ENCODE measurements at places on chromosomes 7 and 10.

GRCh38 chr10:110181451-110181850 is 26.0 kb upstream of the MXI1 start:
- DNase-seq: no peak

DNA sequence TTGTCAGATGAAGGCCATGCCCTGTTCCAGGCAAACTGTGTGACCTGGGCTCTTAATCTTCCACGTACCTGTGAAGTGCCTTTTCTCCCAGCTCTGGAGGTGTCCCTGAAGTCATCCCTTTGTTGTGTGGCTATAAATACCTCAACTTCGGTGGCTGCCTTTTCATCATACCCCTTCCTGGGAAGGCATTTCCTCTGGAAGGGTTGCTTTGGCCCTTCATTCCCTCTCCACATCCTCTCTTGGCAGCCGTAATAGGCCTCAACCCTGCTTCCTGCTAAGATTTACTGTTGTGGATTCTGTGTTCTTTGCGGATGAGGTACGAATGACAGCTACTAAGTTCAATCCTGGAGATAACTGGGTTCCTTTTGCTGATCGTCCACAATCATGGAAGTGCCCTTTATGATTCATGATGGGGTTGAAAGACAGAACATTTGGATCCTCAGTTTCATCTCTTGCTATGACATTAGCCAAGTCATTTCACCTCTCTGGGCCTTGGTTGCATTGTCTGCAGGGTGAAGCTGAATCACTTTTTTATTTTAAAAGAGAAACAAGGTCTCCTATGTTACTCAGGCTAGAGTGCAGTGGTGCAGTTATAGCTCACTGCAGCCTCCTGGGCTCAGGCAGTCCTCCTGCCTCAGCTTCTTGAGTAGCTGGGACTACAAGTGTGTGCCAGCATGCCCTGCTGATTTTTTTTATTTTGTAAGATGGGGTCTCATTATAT is 23.6 kb downstream of the FKBP6 start:
- no peak for DNase-seq

DNA sequence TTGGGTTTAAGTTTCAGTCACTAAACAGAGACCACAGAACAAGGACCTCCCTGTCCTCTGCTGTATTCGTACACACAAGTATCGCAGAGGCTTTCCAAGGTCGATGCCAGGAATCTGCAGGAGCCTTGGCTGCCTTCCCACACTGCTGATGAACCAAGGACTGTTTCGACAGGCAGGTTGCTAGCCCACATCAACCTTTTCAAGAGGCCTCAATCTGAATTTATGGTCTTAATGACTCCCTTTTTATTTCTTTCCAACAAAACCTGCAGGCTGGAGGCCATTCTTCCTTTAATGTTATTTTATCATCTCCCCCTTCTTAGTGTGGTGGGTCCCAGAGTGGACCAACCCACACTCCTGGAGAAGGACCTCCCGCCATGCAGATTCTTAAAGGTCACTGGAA is 45.6 kb downstream of the JCAD start:
- DNase-seq: no peak

GRCh38 chr10:132689721-132690360 is 96.1 kb downstream of the NKX6-2 start:
- DNase-seq: no peak

- no peak for DNase-seq
Measured at GRCh38 chr10:129965959-129966358, 1.9 kb upstream of the EBF3 start.

GRCh38 chr7:90005836-90006235 is 148.4 kb upstream of the STEAP1 start:
- no peak for DNase-seq

DNA sequence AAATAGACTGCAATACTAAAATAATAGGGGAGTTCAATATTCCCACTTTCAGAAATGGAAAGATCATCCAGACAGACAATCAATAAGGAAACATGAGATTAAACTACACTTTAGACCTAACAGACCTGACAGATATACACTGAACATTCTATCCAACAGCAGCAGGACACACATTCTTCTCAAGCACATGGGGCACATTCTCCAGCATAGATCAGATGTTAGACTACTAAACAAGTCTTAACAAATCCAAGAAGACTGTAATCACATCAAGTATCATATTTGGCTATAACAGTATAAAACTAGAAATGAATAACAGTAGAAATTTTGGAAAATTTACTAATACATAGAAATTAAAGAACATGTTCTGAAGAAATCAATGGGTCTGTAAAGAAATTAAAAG is 458.9 kb upstream of the ANKRD30A start:
- no peak for DNase-seq

DNA sequence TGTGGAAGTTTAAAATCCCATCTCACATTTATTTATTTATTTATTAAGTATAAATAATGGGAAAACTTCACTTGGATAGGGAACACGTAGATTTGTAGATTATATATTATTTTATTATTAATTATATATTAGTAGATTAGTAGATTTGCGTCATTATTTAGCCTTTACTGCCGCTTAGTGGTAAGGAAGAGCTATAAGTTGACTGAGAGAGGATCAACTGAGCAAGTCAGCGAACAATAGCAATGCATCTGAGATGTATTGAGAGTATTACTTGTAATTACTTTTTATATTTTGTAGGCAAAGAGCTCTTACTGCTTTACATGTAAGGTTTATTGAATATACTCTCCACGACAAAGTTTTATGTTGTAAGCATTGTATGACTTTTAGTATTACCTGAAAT is 244.5 kb upstream of the ANKRD30A start:
- no peak for DNase-seq

DNA sequence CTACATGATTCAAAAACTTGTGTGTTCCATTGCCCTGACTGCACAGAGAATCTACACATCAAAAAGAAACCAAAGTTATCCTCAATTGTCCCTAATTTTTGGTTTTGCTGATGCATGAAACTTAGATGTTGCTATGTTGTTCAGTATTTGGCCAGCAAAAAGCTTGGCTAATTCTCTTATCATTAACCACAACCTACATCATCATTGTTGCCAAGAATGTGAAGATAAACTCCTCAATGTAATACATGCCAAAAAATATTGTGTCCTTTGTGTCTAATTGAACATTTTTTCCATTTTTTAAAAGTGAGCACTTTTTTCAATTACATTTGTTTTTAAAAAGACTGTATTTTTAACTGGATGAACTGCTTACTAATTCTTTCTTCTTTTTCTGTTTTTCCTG is 268.0 kb upstream of the SEMA3D start:
- no peak for DNase-seq

- DNase-seq: no peak
Measured at GRCh38 chr10:118002581-118002980, 44.2 kb downstream of the RAB11FIP2 start.

- DNase-seq: no peak
Measured at GRCh38 chr7:106944035-106944665, 79.1 kb downstream of the PIK3CG start.

DNA sequence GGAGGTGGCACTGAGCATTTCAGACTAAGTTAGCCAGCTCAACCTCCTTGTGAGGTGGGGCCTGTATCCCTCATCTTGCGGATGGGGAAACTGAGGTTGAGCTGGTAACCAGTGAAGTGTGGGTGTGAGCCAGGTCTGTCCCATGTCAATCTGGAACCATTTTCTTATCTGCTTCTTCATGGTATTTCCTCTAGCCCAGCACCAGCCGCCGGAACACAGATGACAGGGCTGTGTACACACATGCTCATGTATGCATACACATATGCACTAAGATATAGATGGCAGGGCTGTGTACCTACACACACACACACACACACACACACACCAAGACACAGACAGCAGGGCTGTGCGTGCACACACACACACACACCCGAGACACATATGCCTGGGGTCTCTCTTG is 18.5 kb downstream of the RAMP3 start:
- DNase-seq: no peak

- DNase-seq: no peak
Measured at GRCh38 chr10:31340343-31340742, 21.3 kb downstream of the ZEB1 start.

DNA sequence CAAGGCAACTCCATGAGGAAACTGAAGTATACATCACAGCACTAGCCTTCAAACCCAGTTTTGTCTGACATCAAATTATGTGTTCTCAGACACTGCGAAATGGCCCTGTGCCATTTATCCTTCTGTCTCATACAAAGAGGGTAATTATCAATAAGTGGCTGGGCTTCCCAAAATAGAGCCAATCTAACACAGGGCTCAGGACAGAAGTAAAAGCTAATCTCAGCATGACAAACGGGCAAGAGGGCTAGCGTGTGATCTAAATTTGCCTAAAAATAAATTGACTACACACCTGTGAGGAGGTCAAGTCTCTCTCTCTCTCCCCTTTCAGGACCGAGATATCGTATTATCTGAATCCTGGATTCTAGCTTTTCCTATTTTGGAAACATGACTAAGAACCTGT is 67.2 kb downstream of the DGKB start:
- no peak for DNase-seq

DNA sequence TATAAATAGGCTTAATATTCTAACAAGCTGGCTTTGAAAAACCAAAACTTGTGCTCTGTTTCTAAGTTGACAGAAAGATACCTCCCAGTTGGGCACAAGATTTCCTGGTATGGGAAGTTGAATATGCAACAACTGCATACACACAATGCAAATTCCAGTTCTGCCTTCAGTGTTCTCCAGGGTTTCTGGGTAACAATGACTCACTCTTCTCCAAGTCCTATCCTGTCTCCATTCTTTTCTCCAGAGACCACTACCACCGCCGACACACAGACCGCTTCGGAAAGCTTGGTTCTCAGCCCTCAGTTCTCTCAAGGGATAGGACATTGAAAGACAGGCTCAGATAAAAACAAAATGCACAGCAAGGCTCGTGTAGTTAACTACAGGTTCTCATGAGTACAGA is 12.2 kb downstream of the PDE1C start:
- no peak for DNase-seq

DNA sequence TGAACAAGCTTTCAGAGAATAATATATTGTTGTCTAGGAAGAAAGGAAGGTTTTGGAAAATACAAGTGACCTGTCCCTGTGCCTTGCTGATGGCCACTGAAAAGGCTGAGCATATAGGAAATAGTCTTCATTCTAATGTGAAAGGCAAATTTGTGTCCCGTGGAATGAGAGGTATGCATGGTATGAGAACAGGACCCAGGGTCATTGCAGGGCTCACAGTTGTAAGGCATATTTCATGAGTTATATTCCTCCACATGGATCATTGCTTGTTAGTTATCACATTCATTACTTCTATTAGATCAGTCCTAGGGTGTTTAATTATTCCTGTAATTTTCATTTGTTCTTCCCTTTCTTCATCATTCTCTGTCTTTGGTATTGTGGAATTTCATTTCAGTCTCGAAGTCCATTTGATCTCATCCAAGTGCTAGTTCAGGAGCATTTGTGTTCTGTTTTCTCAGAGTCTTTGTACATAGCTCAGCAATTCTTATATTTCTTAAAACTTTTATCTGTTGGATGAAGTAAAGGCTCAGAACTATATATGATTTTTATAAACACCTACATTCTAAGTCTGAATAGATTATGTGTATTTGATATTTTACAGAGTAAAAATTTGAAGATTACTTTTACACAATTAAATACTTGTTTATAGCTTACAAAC is 39.4 kb upstream of the ARHGAP21 start:
- no peak for DNase-seq

DNA sequence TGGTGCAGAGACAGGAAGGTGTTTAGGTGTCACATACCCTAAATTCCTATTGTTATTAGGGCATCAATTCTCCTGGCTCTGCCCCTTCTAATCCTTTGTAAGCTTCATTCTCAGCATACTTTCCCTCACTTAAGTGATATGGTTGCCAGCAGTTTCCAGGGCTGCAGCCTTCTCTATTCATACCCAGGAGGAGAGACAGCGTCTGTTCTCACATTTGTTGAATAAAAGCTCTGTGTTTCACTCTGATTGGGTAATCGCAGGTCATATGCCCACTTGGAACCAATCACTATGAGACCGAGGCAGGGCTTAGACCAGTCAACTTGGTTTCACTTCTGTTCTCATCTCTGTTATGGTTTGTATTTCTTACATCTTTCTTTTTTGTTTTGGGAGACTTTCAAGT is 109.6 kb upstream of the MTPN start:
- DNase-seq: no peak

DNA sequence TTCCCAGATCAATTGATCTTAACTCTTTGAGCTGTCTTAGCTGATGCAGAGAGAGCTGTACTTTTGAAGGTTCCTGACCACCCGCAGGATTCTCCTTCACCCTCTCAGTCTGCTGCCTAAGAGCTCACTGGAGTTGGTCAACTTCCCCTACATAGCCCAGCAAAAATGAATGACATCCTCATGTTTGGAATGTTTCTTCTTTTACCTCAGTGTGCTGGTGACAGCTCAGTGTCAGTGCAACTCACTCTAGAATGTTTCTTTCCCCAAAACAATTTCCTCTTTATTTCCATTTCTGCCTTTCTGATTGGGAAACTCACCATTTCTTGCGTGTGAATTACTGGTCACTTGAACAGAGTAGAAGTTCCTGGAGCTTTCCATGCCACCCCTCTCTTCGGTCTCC is 48.7 kb downstream of the LSMEM1 start:
- no peak for DNase-seq

DNA sequence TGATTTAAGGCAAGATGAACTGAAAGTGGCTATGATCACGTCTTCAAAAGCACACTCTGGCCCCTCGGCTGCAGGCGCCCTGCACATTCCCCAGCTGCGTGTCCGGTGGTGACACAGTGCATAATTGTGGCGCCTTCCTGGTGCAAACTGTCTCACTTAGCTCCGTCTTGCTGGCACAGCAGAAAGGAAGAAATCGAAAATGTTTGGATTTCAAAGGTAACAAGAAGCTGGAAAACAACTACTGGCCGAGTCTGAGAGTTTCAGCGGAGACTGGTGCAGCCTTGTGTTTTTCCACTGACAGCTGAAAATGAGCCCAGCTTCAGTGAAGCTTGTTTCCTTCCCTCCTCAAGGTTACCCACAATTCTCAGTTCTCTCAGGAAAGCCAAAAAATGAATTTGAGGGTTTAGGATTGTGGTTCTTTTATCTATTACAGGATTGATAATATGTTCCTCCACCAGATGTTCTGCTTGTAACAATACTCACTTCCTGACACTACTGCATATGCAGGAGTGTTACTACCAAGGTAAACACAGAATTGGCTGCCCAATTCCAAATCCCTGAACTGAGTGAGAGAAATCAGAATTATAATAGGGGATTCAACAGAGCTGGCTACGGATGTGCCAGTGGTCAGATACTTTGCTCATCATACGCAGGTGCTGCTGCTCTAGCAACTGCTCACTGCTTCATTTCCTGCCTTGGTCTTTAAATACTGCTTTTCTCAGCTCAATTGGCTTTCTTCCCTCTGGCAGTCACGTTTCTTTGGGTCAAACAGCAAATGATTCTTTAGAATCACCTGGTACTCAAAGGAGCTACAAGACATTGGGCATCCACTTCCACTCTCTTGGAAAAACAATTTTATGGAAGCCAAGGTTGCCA is 63.7 kb downstream of the TRUB1 start:
- DNase-seq: no peak

GRCh38 chr10:96536129-96536528 is 22.4 kb upstream of the TLL2 start:
- DNase-seq: no peak

DNA sequence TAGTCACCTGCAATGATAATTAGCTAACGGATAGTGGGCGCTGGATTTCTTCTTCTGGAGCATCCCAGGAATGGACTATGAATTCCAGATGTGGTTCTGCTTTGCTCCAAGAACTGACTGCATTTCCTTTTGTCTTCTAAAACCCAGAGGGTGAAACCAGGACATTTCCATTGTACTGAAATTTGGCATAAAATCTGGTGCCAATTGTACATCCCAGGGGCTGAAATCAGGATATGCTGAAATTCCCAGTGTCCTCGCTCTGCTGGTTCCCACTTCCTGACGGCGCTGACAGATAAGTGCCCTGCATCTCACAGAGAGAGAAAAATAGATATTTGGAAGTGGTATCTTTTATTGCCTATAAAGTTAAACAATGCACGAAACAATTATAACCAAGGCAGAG is 31.9 kb downstream of the RBM20 start:
- DNase-seq: no peak

Data from effector memory CD4-positive, alpha-beta T cell (primary cell).